ENCODE measurements at places on chromosomes 7 and 10.

GRCh38 chr7:111765751-111766643, 203.7 kb upstream of the IMMP2L start:
- no peak for DNase-seq

GRCh38 chr7:55233001-55233400, 132.1 kb upstream of the LANCL2 start:
- no peak for DNase-seq

- no peak for DNase-seq
These were observed 28.9 kb upstream of the PRKAG2 start for GRCh38 chr7:151905766-151906165.

DNA sequence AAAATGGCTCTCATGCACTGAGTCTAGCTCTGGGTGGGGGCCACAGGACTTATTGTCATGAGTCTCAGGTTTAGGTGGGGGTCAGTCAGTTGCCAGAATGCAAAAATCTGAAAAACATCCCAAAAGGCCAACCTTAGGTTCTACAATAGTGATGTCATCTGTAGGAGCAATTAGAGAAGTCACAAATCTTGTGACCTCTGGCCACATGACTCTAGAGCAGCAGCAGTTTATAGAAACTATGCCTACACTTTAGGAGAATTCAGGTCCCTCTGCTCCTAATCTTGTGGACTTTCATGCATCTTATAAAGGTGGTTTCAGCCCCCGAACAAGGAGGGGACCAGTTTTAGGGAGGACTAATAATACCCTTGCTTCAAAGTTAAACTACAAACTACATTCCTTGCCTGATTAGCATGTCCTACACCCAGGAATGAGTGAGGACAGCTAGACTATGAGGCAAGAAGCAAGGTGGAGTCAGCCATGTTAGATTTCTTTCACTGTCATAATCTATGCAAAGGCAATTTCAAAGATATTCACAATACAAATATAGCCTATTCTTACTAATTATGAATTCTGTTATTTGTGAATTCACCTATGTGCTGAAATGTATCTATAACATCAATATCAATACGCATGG, 123.5 kb upstream of the ADCY1 start:
- DNase-seq, result peak; percentile 5

- peak; percentile 87 for DNase-seq
These were observed 219.6 kb downstream of the PTEN start for GRCh38 chr10:88082806-88083596.

DNA sequence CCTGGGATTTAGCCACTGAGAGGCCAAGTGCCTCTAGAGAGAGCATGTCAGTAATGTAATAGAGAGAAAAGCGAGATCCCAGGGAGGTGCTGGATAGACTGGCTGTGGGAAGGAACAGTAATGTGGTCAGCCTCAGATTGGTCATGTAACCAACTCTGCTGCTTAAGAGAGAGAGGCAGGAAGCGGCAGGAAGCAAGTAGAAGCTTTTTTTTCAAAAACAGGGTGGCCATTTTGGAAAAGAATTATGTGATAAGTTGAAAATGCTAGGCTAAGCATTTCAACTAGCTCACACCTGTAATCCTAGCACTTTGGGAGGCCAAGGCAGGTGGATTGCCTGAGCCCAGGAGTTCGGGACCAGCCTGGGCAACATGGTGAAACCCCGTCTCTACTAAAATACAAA, 3.7 kb upstream of the PCOLCE start:
- peak; percentile 79 for DNase-seq

DNA sequence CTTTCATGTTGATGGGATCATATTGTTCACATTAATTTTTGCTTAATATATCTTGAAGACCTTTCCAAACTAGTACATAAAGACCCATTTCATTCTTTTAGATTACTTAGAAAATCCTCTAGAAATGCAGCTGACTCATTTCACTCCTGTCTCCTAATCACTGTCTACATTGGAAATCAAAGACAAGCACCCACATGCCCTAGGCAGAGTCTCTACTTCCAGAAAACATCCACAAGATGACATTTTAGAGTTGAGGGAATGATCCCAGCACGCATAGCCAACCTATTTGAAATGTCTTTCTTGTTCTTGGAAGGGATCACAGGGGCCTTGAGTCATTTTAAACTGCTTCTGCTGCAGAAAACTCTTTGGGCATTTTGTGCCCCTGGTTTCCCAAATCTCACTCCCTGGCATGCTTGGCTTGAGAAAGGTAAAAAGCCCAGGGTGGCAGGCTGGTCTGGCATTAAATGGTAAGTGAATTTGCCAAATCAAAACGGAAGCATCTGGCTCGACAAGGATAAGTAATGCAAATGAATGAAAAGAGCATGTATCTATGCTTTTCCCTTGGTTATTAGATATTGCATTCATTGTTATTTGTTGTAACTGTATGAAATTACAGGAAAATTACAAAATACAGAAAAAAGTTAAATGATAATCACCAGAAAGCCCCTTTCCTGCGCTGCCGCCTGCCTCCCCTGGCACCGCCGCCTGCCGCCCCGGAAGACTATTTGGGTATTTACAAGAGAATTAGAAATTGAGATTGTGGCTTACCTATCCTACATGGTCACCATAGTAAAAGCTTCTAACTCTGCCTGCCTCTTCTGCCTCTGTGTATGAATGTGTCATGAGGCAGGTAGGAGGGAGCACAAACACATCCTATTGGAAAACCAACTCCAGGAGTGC, 225.3 kb downstream of the PTEN start:
- DNase-seq, result no peak

DNA sequence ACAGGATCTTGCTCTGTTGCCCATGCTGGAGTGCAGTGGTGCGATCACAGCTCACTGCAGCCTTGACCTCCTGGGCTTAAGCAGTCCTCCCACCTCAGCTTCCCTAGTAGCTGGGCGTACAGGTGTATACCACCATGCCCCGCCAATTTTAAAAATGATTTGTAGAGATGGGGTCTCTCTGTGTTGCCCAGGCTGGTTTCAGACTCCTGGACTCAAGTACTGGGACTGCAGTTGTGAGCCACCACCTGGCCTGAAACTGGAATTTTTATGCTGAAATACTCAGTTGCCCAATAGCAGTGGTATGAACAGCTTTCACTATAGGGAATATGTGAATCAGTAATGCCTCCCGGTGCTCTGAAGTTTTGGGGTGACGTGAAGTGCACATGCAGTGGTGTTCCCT, 7.6 kb downstream of the ZRANB1 start:
- no peak for DNase-seq

- DNase-seq, result no peak
These were observed 79.9 kb downstream of the ADRA2A start for GRCh38 chr10:111156754-111157153.

DNA sequence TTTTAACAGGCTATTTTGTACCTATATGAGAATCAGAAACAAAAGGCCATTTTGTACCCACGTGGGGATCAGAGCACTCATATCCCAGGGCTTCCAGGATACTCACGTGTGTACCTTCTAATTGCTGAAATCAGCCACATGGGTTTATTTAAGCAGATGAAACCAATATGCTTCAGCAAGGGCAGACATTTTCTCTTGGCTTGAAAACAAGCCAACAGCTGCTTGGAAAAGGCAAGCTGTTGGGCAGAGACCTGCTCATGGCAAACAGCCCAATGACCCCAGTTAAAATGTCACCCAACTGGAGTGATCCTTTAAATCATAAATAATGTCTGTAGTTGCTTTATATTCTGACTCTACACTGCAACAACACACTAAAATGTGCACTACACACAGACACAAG, 26.5 kb upstream of the TOMM7 start:
- DNase-seq, result no peak

- no peak for DNase-seq
These were observed 905.3 kb downstream of the KCNMA1 start for GRCh38 chr10:76732306-76732705.

- peak; percentile 77 for DNase-seq
These were observed 75.7 kb upstream of the CCDC71L start for GRCh38 chr7:106736508-106737201.

DNA sequence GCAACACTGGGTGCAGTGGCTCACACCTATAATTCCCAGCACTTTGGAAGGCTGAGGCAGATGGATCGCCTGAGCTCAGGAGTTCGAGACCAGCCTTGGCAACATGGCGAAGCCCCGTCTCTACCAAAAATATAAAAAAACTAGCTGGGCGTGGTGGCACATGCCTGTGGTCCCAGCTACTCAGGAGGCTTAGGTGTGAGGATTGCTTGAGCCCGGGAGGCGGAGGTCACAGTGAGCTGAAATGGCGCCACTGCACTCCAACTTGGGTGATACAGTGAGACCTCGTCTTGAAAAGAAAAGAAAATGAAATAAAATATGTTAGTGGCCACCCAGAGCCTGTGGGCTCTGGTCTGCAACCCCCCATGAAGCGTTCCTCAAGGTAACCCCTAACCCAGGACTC, 13.3 kb downstream of the ITPRIP start:
- no peak for DNase-seq

DNA sequence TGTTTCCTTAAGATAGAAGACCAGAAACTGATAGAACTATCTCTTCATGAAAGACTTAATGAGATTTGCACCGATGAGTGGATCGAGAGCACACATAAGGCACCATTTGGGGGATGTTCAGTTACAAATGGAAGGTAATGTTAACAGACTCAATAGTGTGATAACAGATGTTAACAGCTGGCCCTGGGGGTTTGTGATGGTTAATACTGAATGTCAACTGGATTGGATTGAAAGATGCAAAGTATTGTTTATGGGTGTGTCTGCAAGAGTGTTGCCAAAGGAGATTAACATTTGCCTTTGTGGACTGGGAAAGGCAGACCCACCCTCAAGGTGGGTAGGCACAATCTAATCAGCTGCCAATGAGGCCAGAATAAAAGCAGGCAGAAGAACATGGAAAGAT, 130.5 kb upstream of the DGKB start:
- DNase-seq, result no peak

DNA sequence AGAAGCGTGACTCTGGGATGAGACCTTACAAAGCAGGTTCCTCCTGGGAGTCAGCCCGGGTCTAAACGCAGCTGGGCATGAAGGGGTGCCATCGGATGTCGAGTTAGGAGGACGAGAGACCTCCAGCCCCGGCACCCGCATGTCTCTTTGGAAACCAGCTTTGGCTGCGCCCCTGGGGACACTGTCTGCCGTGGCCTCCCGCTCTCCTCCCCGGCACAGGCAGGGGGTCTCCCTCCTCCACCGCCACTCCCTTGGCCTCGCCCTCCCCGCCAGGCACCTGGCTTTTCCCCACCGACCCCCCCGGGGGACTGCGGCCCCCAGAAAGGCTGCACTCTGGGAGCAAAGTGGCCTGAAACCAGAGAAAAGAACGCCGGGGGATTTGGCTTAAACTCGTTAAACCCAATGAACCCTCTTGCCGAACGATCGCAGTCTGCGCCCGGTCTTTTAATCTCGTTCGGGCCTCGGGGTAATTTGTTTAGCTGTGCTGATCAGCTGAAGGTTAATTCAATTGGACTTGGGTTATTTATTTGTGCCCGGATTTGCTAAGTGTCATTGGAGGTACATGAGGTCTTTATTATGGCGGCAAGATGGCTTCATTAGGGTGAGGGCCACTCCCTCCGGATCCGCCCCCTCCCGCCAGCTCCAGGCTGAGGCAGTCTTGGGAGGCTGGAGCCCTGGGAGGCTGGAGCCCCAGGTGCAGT, 16.4 kb upstream of the PSMG3 start:
- no peak for DNase-seq

DNA sequence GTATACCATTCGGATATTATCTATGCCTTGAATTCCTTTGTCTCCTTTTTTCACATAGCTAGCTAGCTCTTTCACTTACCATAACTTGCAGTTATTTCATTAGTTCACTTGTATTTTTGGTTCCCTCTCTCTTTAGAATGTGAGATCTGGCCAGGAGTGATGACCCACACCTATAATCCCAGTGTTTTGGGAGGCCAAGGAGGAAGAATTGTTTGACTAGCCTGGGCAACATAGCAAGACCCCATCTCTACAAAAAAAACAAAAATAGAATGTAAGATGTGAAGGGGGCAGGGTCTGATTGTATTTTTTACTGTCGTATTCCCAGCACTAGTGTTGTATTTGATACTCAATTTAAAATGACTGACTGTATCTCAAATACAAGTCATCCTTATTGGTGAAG, 19.6 kb downstream of the NFE2L3 start:
- no peak for DNase-seq

DNA sequence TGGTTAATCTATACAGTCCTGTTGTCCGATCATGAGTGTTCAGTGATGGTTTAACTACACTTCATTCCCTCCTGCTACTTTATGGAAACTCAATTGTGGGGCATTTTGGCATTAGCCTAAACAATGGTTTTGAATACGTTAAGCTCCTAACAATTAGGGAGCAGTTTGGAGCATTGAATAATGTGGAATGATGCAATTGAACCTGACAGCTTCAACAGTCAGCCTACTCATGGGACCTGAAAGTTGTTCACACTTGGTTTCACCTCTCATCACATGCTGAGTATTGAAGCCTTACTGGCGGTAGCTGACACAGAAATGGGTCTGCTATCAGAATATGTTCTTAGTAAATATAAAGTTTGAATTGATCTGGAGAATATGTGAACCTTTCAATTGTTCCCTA, 186.1 kb downstream of the MLLT10 start:
- DNase-seq, result no peak

DNA sequence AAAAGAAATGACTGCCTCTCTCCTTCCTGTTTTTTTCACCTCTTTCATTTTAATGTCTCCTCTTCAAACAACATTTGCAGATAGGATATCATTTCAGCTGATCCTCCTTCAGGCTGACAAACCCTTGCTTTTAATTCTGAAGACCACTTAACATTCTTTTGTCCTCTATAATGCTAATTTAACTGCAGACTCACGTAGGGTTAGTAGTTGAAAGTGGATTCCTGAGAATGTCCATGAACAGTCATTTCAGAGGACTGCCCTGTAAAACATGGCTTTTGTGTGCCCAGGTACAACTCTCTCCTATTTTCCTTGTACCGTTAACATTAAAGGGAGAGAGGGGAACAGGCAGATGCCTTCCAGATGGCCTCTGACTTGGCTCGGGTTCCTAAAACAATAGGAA, 524.4 kb downstream of the SDK1 start:
- DNase-seq, result no peak

DNA sequence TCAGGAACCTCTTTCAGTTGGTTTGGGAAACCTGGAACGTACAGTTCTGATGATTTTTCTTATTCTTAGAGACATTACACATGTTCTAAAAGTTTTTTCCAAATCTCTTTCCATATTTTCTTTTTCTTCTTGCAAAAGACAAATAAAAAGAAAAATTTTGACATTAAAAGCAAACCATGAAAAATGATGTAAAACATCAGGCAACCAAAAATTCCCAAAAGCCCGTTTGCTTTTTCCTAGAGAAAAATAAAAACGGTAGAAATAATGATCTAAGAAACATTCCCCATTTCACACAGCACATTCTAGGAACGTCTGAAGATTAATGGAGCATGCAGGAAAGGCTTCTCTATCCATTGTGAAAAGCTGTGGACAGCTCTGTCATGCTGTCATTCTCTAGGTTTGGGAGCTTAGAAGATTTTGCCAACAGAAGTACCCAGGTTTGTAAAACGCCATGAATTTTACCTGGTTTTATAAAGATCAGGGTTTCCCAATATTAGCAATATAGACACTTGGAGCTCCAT, 11.2 kb upstream of the PRTFDC1 start:
- DNase-seq, result no peak

GRCh38 chr10:8361510-8361844, 307.0 kb downstream of the GATA3 start:
- DNase-seq, result no peak
